ENCODE measurements at places on chromosomes 2 and 18.

DNA sequence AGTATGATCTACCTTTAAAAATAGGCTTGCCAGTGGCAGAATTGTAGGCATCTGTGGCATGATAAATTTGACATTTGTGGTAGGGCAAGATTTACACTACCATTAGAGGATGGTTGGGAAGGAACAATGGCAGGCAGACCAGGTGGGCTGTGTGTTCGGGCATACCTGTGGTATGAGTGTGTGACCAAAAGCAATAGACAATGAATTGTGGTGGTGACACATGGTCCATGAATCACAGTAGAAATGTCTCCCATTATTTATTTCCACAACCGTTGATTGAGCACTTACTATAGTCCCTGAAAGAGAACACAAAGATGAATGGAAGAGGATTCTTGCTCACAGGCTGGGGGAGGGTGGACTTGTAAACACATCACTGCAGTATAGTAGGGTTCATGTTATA, 29.9 kb upstream of the RUFY4 start:
- no peak for DNase-seq

DNA sequence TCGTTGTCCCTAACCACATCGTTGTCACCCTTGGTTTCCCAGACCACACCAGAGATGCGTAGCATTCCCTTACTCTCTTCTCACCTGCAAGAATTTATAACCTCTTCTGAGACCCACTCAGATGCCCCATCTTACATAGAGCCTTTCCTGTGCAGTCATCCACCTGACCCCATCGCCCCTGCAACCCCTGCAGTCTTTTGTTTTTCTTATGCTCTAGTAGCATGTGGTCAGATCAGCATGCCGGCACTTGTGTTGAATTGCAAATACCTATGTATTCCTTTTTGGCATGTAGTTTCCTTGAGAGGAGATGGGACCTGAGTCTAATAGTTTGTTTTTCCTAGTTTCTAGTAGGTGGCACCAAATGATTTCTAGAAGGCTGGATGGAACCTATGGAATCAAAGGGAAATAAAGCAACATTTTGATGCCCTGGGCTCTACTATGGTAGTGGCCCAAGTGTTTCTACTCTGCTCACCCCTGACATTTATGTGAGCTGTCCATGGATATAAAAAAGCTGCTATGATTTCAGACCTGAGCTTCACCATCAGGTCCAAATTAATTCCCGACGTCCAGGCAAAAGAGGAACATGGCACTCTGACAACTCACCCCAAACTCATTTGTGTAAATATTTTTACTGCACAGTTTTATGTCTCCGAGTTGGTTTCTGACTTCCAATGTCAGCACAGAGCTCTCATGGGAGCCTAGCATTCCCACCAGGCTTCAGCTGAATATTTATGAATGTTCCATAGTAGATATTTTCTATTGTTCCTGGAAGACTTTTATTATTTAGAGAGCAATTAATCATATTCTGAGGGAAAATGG, 143.6 kb downstream of the RNF144A start:
- no peak for DNase-seq

DNA sequence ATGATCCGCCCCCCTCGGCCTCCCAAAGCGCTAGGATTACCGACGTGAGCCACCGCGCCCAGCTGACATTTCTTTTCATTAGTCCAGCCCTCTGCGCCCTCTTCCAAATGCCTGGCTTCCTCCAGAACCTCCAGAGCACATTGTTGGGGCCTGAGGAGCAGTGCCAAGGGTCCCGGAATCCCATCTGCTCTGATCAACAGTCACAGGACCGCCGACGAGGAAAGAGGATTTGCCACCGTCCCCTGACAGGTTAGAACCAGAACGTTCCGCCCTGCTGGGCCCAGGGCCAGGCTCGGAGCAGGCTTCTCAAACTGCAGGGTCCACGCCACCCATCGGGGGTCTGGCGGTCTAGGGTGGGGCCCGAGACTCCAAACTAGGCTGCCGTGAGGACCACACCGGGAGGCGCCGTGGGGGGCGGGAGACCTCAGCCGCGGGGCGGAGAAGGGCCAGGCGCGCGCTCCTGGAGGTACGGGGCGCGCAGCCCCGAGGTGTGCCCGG, 36.9 kb upstream of the ITM2C start:
- DNase-seq: no peak

- no peak for DNase-seq
These were observed 132.5 kb upstream of the EPAS1 start for GRCh38 chr2:46164529-46165301.

GRCh38 chr2:57536535-57537231, 509.9 kb upstream of the VRK2 start:
- DNase-seq: no peak

DNA sequence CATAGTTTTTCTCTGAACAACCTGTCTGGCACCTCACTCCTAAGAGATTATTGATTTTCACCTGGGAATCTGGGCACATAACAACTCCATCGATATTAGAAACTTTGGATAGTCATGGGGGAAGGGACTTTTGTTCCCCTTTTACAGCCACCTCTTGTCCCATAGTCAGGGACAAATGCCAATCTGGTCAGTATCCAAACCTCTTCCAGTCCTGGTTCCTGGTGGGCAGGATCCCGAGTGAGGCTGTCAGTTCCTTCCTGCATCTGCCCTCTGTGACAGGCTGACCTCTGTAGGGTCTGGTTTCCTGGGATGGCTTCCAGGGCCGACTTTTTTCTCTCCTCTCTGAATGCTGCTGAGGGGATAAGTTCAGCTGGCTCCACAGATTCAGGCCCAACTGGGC, 11.0 kb downstream of the KIF5C start:
- no peak for DNase-seq

DNA sequence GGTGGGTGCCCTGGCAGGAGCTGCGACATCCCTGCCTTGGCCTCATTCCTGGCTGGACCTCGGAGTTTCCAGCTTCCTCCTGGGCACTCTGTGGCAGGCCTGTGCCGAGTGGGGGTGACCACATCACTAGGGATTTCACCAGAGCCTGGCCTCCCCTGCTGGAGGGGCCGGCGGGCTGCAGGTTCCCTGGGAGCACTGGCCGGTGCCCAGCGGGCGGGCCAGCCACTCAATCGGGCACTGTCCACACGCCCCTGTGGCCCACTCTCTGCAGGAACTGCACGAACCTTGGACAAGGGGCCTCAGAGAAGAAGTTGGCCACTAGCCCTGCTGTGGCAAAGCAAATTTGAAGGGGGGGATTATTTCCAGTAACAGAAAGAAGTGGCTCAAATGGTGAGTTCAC, 110.7 kb upstream of the APCDD1 start:
- DNase-seq: no peak

DNA sequence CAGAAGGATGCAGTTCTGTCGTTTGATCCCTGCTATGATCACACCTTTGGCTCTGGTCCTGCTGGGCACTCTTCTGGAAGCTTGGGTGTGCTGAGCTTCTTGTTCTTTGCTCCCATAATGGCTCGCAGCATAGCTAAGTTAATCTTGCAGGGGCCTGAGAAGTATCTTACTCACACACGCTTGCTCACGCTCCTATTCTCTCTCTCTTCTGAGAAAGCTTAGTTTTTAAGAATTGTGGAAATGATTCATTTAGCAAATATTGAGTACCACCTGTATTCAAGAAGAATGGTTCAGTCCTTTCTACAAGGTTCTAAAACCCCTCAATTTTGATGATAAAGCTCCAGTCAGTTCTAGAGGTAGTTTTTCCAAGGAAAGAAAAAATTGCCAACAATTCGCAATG, 40.6 kb downstream of the XRCC5 start:
- no peak for DNase-seq

DNA sequence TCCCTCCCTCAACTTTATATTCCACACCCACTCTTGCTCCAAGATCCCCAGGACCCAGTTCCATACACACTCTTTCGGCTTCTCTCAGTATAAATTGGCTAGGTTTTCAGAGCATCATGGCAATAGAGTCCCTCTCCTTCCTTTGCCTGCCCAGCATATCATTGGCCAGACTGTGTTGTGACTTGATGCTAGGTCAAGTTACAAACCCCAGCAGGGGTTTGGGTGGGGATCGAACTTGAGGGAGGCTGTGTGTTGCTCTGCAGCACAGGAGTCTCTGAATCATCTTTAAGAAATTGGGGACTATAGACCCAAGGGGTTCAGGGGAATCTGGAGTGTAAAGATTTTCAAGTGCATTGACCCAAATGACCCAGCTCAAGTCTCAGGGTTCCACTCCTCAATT, 477.5 kb upstream of the MEIS1 start:
- no peak for DNase-seq

DNA sequence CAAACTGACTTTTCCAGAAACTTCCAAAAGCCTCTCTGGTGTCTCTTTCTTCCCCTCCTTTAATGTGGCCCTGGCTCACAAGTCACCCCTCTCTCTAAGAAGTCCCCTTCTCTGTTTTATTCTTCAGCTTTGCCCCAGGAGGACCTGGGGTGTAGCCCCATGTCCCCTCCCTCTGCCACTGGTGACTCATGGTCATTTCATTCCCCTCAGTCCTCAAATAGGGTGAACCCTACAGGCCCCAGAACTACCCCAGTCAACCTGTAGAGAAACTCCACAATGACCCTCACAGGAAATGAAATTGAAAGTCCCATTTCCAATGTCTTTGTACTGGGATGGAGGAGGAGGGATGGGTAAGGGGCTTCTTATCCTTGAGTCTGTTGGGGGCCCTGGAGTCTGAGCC, 6.2 kb upstream of the SPEG start:
- no peak for DNase-seq

GRCh38 chr18:67954594-67954993, 438.1 kb upstream of the DSEL start:
- DNase-seq: no peak

DNA sequence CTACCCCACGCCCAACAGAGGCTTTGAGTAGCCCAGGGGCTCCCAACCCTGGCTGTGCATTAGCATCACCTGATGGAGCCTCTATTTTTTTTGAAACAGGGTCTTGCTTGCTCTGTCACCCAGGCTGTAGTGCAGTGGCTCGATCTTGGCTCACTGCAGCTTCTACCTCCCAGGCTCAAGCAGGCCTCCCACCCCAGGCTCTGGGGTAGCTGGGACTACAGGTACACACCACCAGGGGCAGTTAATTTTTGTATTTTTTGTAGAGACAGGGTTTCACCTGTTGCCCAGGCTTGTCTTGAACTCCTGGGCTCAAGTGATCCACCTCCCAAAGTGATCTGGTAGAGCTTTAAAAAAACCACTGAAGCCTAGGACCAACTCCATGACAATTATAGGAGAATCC, 394.8 kb upstream of the ATP5MC3 start:
- DNase-seq: no peak

DNA sequence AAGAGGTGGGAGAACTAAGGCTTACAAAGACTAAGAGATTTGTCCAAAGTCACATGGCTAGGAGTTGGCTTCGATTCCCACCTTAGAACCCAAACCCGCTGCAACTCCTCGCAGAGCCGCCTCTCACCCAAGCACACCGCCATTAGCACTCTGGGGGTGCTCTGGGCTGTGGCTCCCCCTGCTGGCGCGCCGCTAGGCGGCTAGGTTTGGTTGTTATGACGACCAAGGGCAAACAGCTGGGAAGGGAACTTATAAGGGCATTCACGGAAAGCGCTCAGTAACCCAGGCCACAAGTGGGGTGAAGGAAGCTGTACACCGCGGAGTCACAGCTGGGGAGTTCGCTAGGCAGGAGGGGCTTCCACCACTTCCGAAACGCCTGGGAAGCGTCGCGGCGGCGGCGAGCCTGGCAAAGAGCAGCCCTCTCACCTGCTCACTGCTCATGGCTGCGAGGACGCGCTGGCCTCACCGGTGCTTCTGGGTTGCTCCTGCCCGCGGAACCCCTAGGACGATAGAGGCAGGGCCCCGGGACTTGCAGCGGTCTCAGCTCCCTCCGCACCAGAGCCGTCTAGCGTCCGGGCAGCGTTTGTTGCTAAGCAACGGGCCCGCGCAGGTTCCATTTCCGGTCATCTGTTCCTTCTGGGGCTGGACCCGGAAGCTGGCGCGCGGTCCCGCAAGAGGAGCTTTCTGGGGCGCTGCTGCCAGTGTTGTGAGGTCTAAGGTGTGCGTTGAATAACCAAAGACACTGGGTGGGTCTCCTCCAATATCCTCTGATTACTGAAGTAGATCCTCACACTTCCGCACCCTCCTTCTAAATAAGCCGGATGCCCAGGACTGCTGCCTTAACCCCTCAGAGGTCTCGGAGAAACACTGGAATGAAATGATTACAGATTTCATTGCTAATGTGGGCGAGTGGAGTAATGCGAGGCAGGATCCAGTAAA, at the start of gene DNAH7:
Gene DNAH7 (minus strand): TSS at position 567 of the 939 bp plus-strand sequence. CDS start 126 bp downstream, at position 441.
- DNase-seq: peak; percentile 23

DNA sequence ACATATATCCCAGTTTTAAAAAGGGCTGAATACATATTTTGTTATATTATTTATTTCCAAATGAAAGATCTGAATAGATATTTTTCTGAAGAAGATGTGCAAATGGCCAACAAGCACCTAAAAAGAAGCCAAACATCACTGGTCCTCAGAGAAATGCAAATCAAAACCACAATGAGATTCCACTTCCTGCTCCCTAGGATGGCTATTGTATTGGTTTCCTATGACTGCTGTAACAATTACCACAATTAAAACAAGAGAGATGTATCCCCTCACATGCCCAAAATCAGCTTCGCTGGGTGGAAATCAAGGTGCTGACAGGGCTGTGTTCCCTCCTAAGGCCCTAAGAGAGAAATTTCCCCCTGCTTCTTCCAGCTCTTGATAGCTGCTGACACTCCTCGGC, 23.2 kb downstream of the ABCB11 start:
- DNase-seq: no peak
